ENCODE measurements at places on chromosomes 5 and 9.

GRCh38 chr9:134835448-134835847 is 45.2 kb upstream of the FCN2 start:
- DNase-seq = no peak

GRCh38 chr5:54401515-54401914 is 54.0 kb upstream of the HSPB3 start:
- no peak for DNase-seq

DNA sequence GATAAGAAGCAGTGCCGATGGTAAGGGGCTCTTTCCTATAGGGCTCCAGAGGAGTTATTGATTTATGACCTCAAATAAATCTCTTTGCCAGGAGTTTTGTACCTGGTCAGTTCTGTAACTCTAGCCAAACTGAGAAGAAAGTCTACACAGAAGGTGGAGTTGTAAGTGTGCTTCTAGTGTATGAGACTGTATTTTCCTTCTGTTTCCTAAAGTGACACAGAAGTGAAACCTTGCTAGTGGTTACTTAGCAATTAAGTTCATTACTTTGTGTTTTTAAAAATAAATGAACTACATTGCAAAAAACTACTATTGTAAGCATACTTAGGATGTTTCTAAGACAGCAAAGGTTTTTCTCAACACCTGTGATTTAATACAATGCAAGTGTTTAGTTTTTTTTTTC is 48.7 kb upstream of the ACTBL2 start:
- DNase-seq = no peak

DNA sequence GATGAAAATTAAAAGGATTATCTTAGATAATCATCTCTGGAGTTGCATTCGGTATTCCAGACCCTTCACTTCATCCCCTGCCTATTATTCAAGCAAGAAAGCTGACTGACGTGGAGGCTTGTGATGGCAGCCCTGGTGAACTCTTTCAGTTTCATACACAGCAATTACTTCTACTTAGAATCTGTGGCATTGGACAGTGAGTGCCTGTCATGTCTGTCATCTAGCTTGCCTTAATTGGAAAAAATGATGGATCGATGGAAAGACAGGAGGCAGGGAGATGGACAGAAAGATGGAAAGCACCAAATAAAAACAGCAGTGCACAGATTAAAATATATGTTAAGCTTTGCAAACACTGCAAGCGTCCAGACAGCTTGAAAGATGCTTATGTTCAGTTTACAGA is 1371.0 kb upstream of the CDH6 start:
- no peak for DNase-seq

DNA sequence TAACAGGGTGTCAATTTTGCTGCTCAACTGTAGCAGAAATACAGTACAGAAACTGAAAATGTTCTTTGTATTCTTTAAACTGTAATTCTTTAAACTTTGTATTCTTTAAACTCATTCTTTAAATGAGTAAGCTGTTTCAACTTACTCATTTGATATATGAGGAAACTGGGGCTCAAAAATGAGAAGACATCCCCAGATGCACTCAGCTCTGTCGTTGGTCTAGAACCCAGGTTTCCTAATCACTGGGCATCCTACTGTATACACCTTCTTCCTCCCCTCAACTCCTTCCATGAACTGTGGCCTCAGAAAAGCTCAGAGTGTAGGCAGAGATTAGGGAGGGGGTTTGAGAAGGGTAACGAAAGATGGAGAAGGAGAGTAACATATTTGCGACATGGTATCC is 136.5 kb upstream of the MAST4 start:
- no peak for DNase-seq

DNA sequence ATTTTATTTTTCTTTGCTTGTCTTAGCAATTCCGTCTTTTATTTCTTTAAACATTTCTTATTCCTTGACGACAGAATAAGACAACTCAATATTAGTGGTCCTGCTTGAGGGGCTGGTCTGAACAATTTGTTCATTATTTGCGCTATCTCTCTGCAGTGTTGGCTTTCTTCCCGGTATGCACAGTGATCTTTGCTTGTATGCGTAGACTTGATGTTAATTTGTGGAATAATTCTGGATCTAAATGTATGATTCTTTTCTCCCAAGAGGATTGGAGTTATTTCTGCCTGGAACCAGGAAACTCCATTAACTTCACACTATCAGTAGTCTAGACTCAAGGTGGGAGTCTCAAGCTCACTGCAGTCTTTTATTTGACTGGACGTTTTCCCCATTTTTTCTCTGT is 80.4 kb downstream of the KDM4C start:
- DNase-seq = no peak

GRCh38 chr5:32115985-32116384 is 58.1 kb downstream of the GOLPH3 start:
- no peak for DNase-seq

GRCh38 chr5:16744164-16744880 is 127.5 kb upstream of the RETREG1 start:
- no peak for DNase-seq

DNA sequence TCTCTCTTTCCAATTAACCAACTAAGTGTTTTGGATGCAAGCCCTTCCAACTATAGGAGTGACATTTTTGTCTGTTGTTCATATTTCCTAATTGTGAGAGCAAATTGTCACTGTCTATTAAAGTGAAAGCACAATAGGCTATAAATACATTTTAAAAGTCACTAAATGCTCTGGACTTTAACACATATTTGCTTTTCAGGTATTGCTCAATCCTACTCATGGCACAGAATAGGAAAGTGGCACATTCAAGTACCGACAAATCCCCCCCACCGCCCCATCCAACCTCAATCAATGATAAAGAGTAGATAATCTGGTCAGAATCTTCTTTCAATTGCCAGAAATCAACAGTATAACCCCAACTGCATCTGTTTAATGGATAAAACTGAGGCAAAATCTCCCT is 419.8 kb downstream of the PLK2 start:
- no peak for DNase-seq

GRCh38 chr9:126986506-126986951 is 71.9 kb downstream of the RALGPS1 start:
- DNase-seq = no peak

GRCh38 chr5:75037106-75037505 is 15.3 kb downstream of the GCNT4 start:
- peak; percentile 22 for DNase-seq

DNA sequence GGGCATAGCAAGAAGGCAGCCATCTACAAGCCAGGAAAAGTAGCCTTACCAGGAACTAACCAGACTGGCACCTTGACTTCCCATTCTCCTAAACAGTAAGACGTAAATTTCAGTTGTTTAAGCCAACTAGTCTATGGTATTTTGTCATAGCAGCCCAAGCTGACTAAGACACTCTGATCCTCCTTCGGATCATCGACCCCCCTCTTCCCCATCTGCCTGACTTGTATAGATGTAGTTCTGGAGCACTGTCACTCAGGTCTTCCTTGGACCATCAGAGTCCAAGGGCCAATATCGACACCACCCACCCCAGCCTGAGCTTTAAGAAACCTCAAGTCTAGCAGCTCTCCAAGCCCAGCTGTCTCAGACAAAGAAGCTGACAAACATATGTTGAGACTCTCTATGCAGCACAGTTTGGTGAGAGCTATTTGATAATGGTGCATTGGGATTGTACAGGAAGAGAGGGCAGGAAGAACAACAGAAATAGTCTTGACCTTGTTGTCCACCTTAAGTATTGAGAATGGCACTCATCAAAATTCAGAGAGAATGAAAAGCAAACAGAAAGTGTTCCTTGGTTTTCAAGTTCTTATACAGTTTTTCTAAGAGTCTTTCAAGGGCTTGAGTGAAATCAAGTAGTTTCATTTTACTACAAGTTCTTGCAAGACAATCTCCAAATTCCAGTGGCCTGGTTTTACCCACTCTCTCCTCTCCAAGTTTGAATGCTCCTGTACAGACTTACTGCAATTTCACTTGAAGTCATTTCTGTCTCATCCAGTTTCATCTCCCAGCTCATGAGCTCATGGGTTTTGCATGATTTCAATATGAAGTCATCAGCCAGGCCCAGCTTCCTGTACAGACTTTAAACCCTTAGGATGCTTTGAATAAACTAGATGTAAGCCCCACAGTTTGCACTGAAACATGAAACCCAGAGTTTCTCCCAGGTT is 122.3 kb upstream of the RAI14 start:
- no peak for DNase-seq

DNA sequence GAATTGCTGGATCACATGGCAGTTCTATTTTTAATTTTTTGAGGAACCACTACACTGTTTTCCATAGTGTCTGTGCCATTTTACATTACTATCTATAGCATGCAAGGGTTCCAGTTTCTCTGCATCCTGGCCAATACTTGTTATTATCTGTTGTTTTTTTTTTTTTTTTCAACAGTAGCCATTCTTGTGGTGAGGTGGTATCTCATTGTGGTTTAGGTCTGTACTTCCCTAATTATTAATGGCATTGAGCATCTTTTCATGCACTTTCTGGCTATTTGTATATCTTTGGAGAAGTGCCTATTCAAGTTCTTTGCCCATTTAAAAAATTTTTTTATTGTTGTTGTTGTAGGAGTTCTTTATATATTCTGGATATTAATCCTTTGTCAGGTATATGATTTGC is 97.7 kb downstream of the GDNF start:
- DNase-seq = no peak

- DNase-seq = no peak
Measured at GRCh38 chr5:153959134-153959957, 79.4 kb downstream of the FAM114A2 start.

- no peak for DNase-seq
Measured at GRCh38 chr5:132000677-132001453, 10.6 kb downstream of the ACSL6 start.

DNA sequence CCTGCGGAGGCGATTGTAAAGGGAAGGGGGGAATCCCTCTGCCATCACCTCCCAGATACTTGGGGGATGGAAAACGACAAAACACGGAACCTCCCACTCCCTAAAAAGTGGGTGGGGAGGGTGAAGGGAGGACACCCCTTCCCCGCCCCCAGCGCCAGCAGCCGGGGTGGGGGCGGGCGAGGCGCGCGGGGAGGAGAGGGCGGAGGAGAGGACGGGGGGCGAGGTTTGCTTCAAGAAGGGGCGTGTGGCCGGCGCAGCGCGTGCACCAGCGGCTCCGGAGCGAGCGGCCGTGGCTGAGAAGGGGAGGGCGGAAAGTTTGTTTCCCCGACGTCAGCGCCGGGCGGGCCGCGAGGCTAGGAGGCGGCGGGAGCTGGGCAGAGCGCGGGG is at the start of gene PRRX2:
TSS of gene PRRX2 (plus strand) at position 259 of the 387 bp plus-strand sequence. CDS start 221 bp downstream, outside the sequence.
- DNase-seq = no peak

GRCh38 chr5:148791334-148791667 is 35.1 kb upstream of the ADRB2 start:
- no peak for DNase-seq

GRCh38 chr9:94847486-94847885 is 121.0 kb downstream of the AOPEP start:
- DNase-seq = no peak

- DNase-seq = no peak
Measured at GRCh38 chr5:171610686-171611085, 174.9 kb upstream of the SMIM23 start.

GRCh38 chr9:108569624-108570023 is 286.2 kb downstream of the ACTL7B start:
- no peak for DNase-seq

DNA sequence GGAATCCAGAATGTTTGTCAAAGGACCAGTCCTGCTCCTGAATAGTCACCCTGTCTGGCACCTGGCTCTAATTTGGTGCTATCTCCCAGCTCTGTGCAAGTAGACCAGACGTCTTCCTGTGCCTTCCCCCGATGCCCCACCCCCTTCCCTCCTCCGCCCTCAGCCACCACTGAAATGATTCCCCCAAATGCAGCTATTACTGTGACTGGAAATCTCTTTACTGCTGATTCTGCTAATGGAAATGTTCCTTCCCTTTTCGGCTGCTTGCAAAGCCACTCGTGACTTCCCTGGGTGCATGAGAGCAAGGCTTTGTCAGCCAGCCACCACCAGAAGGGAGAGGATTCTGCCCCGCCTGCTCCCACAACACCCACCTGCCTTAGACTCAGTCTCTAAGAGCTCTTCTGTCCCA is 11.4 kb downstream of the ASTN2 start:
- DNase-seq = peak; percentile 65

DNA sequence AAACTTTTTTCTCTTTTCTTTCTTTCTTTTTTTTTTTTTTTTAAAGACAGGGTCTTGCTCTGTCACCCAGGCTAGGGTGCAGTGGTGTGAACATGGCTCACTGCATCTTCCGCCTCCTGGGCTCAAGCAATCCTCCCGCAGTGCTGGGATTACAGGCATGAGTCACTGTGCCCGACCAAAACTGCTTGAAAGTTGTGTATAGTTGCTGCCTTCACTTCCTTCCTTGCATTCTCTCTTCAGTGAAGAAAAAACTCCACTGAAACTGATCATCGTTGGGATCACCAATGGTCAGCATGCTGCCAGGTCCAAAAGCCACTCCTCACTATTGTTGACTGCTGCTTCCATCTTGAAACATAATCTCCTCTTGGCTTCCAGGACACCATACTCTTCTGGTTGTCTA is 66.6 kb upstream of the CTNNA1 start:
- DNase-seq = no peak

- no peak for DNase-seq
Measured at GRCh38 chr9:36725777-36726356, 153.2 kb downstream of the MELK start.

- DNase-seq = no peak
Measured at GRCh38 chr5:91027405-91028139, 355.5 kb downstream of the ARRDC3 start.

- no peak for DNase-seq
Measured at GRCh38 chr5:36661456-36662220, 55.2 kb downstream of the SLC1A3 start.

- no peak for DNase-seq
Measured at GRCh38 chr9:109996936-109997580, 210.9 kb downstream of the C9orf152 start.

GRCh38 chr5:140038373-140038957 is 4.6 kb downstream of the NRG2 start:
- DNase-seq = no peak

DNA sequence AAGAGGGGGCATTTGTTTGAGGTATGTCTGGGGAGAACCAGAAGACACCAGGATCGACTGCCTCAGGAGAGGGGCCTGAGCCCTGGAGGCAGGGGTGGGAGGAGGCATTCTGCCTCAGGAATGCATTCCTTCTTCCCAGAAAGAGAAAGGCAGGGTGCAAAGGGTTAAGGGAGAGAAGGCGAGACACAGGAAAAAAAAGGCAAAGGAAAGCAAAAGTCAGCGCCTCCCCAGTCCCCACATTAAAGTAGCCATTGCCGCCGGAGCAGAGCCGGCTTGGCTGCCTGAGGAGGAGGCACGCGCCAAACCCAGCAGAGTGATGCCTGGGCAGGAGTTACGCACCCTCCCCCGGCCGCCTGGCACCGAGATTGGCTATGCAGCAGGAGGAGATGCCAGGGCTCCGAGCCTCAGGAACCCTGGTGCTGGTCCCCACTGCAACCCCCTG is 123.8 kb upstream of the PHYKPL start:
- no peak for DNase-seq

DNA sequence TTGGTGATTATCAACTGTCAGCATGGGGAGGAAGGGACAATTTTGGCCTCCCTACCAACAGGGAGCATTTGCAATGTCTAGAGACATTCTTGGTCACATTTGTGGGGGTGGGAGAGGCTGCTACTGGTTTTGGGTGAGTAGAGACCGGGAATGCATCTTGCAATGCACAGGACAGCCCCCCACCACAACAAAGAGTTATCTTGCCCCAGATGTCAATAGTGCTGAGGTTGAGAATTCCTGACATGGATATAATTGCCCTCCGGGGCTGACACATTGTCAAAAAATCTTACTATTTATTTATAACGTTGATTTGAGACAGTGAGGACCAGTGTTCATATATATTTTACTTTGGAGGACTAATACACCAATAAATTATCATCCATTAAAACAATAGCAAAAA is 316.1 kb downstream of the PSAT1 start:
- no peak for DNase-seq
